Temporal lobe (tissue), 4 donors: ENCODE measurements at places on chromosomes 3 and 15. TPM values are rescaled to one million over a fixed set of nuclear protein-coding genes. Genes with fewer than 3 reads are reported as not detected.

Gene FMN1
- 1.5 TPM for total RNA-seq

Gene TMOD2
- total RNA-seq: 208 TPM

Gene ITIH1
- total RNA-seq: not detected

Gene SOX14
- not detected for total RNA-seq

Gene CAPN3
- total RNA-seq: 0.49 TPM

Gene ENTPD3
- 3.0 TPM for total RNA-seq
